ENCODE measurements at places on chromosomes 13 and 19.

- peak; percentile 24 for DNase-seq
These were observed 140.4 kb downstream of the TEX29 start for GRCh38 chr13:111460548-111461444.

DNA sequence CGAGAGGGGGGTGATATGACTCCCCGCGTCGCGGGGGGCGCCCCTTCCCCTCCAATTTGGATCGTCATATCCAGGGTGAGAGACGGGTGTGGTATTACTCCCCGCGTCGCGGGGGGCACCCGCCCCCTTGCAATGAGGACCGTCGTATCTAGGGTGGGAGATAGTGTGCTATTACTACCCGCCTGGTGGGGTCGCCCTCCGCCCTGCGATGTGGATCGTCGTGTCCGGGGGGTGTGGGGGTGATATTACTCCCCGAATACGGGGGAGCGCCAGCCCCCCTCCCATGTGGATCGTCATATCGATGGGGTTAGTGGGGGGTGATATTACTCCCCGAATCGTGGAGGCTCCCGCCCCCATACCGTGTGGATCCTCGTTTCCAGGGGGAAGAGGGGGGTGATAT, 29.2 kb upstream of the RGCC start:
- DNase-seq, result no peak

GRCh38 chr13:108425056-108425455, 155.5 kb downstream of the TNFSF13B start:
- DNase-seq, result no peak

GRCh38 chr13:43543331-43543730, 243.4 kb downstream of the ENOX1 start:
- no peak for DNase-seq

- no peak for DNase-seq
These were observed 435.1 kb downstream of the EFNB2 start for GRCh38 chr13:106100171-106100919.

DNA sequence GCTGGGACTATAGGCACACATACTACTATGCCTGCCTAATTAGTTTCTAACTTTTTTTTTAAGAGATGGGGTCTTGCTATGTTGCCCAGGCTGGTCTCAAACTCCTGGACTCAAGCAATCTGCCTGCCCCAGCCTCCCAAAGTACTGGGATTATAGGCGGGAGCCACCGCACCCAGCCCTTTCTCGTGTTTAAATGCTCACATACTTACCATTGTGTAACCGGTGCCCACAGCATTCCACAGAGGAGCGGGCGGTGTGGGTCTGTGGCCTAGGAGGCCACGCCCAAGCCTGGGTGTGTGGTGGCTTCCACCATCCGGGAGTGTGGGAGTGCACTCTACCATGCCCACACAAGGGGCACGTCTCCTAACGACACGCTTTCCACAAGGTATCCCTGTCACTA, 7.7 kb downstream of the LMNB2 start:
- DNase-seq, result no peak

DNA sequence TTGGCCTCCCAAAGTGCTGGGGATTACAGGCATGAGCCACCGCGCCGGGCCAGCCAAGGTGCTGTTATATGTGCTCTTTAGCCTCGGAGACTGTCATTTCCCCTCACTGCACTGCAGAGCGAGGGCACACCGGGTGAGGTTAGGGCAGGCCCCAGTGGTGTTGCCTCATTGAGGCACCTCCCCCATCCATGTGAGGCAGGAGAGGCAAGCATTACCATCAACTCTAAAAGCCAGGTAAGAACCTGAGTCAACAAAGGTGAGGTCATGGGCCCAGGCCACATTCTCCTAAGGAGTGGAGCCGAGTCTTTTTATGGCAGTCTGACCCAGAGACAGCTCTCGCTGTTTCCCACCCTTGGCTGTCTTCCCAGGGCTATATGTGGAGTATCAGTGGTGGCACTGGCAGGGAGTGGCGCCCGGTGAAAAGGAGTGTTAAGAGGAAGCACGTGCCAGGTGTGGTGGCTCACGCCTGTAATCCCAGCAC, 10.9 kb downstream of the B3GNT8 start:
- DNase-seq, result no peak

- no peak for DNase-seq
These were observed 109.9 kb downstream of the COL4A1 start for GRCh38 chr13:110197026-110197425.

- no peak for DNase-seq
These were observed 12.8 kb downstream of the F2RL3 start for GRCh38 chr19:16901491-16902175.

DNA sequence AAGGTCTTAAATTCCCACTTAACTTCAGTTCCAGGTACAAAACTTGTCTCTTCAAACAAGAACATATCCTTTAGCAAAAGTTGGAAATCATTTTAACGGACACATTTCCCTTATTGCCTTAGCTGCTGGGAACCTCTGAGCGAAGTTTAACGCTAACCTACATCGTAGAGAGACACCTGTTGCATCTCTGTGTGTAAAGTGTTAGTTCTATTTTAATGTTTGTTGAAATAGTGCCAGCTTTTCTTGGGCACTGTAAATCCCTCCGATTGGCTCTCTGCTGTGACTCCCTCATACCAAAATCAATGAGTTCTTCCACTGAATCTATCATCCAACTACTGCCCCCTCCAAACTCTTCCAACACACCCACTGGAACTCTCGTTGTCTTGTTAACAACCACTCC, 2.3 kb upstream of the HIF3A start:
- no peak for DNase-seq

DNA sequence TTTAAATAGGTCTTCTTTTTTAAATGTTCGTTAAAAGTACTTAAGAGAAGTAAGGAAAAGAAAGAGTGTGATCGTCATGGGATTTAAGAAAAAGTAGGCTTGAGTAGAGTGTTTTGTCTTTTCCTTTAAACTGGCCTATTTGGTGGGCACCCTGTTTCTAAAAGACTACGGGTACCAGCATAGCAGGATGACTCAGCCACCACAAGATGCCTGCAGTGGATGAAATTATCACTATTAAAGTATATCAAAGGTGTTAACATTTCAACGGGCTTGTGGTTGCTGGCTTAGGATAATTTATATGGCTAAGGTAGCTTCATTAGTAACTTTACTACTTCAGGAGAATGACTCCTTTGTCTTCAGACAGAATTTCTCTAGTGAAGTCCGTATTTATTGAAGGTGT, 112.6 kb downstream of the STARD13 start:
- no peak for DNase-seq

- no peak for DNase-seq
These were observed 144.5 kb downstream of the RGCC start for GRCh38 chr13:41601718-41602445.

- no peak for DNase-seq
These were observed 16.6 kb upstream of the SLC25A30 start for GRCh38 chr13:45434556-45435371.

DNA sequence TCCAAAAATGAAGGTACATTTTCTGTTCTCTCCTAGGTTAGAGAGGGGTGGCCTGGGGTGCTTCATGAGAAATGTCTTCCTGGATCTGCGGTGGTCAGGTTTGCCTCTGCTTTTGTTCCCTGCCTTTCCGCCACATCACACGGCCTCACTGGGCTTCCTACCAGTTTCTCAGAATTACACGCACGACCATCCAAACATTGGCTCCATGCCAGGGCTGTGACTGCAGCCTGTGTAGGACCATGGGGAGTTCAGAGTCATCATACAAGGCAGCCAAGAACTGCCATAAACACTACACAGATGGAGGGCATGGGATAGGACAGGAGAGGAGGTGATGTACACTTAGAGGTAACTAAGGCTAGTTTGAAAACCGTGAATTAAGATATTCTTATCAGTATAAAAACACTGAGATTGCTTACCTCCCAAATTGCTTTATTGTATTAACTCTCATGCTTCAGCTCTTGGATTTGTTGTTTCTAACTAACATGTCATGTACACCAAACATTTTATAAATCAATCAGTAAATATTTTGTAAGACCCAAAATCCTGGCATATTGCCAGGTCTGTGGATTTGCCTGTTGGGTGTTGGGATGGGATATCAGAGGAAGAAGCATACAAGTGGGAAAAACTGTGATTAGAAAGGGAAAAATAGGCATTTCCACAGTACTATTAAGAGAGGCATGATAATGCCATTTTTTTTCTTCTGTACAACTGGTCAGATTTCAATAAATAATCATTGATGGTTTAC, 45.2 kb downstream of the CDADC1 start:
- DNase-seq, result peak; percentile 77

DNA sequence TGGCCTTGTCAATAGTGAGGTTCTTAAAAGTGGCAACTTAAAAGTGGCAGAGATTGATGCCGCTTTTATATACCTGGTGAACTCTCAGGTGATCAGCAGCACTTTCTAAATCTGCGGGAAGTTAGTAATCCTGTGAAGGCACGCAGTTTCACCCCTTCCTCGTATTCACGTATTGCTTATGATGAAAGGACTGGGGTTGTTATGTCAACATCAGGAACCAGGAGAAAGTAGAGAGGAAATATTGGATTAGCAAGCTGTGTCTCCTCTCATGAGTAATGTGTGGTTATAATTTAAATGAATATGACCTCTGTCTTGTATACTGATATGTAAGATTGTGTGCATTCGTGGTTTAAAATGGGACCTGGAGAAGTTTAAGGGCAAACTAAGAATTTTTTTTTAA, 544.6 kb downstream of the SLITRK6 start:
- no peak for DNase-seq

DNA sequence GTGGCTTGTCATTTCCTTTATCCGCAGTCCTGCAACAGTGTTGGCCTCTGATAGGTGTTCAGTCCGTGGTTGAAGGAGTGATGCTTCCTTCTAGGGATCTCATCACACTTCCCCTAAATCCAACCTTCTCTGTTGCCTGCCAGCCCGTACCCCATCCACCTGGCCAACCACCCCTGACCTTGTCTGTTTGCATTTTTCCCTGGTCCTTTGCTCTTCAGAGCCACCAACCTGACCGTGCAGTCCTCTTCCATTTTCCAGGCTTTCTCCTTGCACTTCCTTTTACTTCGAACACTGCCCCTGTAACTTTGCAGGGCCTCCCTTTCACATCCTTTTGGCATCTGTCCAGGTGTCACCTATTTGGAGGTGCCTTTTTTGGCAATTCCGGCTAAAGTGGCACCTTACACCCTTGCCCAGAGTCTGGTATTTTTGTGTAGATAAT, 696 bp downstream of the ZNF460 start:
- no peak for DNase-seq

- DNase-seq, result no peak
These were observed 246.9 kb downstream of the DCLK1 start for GRCh38 chr13:35884211-35884760.

DNA sequence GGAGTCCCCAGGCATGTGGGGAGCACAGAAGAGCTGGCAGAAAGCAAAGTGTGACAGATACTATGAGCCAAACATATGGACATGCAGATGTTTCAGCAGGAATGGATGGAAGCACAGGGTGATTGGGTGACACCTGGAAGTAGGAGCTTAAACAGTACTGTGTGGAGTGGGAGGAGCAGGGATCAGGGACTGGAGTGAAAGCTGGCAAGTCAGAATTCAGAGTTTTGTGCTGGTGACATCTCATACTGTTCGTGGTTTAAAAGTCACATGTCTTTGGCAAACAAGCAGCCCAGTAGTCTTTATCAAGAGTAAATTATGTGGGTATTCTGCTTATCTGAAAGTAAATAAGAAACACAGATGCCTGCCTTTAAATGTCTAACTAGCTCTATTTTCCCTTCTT, 408.2 kb downstream of the COG6 start:
- DNase-seq, result no peak

GRCh38 chr13:101919541-101920181, 467.2 kb downstream of the ITGBL1 start:
- DNase-seq, result no peak

DNA sequence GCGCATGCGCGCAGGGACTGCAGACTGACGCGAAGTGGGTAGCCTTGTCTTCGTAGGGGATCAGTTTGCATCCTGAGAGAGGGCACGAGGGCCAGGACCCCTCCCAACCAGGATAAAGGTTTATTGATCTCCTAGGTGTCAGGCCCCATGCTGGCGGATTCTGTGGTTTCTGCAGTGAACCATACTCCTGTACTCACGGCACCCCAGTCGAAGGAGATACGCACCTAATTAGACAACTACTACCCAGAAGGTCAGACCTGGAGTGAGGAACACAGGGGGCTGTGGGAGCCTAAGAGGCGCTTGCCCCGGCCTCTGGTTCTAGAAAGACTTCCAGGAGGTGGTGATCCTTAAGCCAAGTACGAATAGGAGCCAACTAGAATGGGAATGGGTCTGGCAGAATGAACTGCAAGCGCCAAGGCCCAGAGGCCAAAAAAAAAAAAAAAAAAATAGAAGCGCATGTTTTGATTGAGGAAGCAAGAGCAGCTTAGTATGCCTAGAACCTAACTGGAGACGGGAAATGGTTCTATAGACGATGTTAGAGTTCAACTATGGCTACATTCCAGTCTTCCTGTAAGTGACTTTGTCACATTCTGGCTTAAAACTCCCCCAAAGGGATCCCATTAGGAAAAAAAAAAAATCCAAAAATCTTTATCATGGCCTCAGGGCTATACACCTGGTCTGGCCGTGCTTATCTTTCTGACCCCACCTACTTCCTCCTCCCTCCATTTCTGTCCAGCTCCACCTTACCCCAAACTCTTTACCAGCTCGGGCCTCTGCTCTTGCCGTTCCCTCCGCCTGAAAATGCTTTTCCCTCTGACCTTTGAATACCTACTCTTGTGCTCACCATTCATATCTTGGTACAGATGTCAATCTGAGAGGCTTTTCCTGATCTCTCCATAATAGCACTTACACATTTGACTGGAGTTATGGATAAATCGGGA, 902 bp upstream of the ZNF428 start:
- no peak for DNase-seq

- no peak for DNase-seq
These were observed 33.9 kb upstream of the NPAS1 start for GRCh38 chr19:46985542-46986415.

- no peak for DNase-seq
These were observed 355.8 kb downstream of the MYO16 start for GRCh38 chr13:108985166-108985565.
